Astrocyte (in vitro differentiated cells and primary cell): ENCODE measurements at places on chromosomes 5 and 9.
A peak's percentile ranks its signal among the peaks of the same experiment; 100 is the strongest.

- DNase-seq = peak; percentile 44
Measured at GRCh38 chr5:77145666-77146065, 58.6 kb upstream of the ZBED3 start.

GRCh38 chr5:1172007-1172581 is 29.3 kb upstream of the SLC6A19 start:
- no peak for DNase-seq

DNA sequence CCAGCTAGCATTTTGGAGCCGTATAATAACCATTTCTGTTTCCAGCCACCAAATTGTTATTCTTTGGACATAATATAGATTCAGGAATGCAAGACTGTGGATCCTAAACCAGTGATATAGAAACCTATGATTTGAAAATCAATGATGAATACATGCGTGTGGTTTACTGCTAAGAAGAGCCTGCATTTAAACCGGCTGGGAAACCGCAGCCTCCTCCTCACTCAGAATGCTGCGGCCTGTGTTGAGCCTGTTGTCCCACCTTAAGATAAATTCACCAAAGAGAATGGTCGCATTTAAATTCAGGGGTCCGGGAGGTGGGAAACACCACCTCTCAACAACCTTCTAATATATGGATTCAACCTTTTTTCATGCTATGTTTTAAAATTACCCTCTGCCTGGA is 148.0 kb downstream of the MEF2C start:
- DNase-seq = no peak

DNA sequence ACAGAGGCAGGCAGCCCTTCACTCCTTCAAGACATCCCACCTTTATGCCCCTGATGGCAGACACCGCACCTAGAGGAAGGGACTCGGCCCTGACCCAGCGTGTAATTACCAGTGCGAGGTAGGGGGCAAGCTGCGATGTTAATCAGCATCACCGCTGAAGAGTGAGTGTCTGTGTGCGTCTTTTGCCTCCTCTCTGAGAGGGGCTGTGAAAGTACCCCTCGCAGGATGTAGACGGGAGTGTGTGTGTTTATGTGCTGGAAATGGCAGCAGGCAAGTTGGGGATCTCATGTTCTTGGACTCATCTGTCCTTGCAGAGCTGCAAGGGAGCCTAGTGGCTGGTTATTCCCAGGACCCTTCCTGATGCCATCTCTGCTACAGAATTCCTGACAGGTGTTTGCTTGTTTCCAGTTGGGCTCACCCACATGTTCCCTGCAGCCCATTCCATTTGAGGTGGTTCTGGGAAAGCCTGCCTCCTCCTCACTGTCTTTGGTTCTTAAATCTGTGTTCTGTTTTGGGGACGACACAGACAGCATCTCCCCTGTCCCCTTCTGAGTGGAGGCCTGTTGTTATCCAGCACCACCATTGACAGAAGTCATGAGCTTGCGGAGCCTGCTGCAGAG is 70.5 kb downstream of the ZNF618 start:
- no peak for DNase-seq

- DNase-seq = no peak
Measured at GRCh38 chr5:66529182-66529581, 67.0 kb upstream of the MAST4 start.

GRCh38 chr5:80597500-80597899 is 27.4 kb upstream of the ANKRD34B start:
- DNase-seq = no peak

DNA sequence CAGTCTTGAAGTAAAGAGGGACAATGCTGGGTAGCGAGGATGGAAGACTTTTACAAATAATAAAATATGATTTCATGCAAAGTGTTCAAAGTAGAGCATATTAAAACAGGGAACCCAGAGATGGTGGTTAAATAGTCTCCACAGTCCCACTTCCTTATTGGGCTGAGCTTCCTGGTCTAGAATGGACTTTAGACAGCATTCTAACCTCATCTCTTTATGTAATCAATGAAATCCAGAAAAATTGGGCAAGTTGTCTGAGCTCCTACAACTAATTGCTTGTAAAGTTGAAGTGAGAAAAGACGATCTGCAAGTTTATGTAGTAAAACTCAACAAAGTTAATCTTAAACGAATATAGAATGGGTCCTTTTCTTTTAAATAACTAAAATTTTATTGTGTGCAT is 328.9 kb downstream of the PJA2 start:
- no peak for DNase-seq

- DNase-seq = no peak
Measured at GRCh38 chr9:2732492-2732891, 15.2 kb downstream of the KCNV2 start.

- peak; percentile 50 for DNase-seq
Measured at GRCh38 chr9:104927216-104927911, 591 bp downstream of the ABCA1 start.

GRCh38 chr9:105193560-105193959 is 50.9 kb upstream of the SLC44A1 start:
- no peak for DNase-seq

GRCh38 chr9:35814106-35814840 is 569 bp downstream of the HINT2 start:
- peak; percentile 20 for DNase-seq

DNA sequence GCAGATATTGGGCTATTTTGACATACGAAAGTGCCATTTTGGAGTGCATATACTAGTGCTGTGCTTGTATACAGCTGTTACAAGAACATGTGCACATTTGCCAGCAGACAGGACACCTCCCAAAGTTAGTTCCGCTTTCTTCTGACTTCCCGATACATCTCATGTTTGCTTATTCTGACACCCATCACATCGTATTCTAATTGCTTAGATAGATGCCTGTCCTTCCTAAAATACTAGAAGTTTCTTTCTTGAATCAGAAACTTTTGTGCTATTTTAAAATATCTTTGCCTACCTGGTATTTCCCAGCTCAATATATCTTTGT is 177.8 kb downstream of the TTLL11 start:
- DNase-seq = no peak

DNA sequence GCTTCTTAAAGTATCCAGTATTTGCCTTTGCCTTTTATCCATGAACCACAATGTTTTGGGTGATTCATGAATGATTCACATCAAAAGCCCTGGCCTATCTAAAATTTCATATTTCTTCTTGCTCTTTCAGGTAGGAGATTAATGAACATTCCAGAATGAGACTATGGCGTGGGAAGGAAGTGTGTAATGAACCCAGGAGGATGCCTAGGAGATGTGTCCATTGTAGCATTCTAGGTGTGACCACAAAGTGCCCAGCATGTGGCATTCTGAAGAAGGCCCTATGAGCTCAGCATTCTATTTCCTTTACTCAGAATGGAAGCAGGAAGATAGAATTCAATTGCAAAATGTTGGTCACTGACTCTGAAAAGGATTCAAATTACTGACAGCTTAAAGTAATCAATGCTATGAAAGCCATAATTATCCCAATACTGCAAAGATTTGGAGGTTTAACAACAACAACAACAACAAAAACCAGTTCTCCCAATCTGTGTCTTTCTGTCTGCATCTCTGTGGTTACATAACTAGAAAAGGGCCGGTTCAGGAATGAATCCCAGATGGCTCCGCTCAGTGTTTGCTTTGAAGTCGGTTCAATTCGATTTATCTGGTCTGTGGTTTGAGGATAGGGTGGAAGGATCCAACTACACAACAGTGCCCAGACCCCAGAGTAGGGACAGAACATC is 126.7 kb downstream of the FOXD1 start:
- peak; percentile 100 for DNase-seq

DNA sequence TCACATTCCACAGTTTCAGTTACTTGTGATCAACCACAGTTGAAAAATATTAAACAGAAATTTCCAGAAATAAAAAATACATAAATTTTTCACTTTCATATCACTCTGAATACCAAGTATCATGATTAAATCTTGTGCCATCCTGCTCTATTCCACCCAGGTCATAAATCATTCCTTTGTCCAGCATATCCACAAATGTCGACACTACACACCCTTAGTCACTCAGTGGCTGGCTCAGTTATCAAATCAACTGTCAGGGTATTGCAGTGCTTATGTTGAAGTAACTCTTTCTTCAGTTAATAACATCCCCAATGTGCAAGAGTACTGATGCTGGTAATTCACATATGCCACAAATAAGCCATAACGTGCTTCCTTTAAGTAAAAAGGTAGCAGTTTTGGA is 115.7 kb downstream of the FBXL17 start:
- DNase-seq = peak; percentile 6

GRCh38 chr5:105288946-105289345 is 1726.4 kb upstream of the NUDT12 start:
- DNase-seq = no peak

DNA sequence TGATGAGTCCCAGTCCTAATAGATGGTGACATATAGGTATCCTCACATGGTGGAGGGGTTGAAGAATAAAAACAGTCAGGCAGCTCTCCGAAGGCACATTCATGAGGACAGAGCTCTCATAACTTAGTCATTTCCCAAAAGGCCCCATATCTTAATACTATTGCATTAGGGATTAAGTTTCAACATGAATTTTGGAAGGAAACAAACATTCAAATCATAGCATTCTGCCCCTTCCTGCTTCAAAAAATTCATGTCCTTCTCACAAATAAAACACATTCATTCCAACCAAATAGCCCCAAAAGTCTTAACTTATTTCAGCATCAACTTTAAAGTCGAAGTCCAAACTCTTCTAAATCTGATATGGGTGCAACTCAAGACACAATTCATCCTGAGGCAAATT is 277.2 kb upstream of the NR4A3 start:
- no peak for DNase-seq

DNA sequence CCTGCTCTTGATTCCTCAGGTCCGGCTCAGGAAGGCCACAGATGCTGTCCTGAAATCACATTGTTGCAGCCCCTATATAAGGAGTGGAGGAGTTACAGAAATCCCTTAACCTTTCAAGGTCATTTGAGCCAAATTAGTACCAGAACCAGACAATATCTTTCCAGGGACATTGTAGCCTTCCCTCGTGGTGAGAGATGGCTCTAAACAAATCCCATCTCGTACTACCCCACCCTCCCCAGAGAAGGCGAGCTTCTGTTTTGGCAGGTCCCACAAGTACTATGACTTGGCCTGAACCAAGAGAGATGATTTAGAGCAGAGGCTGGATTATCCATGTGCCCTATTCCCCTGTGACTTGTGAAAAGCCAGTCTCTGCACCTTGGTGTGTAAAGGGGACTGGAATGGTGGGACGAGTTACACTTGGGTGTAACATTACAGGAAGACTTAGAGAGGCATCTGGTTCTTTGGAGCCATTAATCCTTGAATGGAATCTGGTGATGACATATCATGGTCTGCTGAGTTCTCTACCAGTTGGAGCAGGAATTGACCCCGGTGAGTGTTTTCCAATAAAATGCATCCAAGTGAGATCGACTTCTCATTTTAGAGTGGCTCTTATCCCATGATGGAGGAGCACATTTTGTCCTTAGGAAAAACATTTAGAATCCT is at the start of gene FAM240B:
Gene FAM240B, minus strand, starts transcription at position 51 of the 663 bp plus-strand sequence. CDS start 16,134 bp downstream, outside the sequence.
- DNase-seq = no peak

DNA sequence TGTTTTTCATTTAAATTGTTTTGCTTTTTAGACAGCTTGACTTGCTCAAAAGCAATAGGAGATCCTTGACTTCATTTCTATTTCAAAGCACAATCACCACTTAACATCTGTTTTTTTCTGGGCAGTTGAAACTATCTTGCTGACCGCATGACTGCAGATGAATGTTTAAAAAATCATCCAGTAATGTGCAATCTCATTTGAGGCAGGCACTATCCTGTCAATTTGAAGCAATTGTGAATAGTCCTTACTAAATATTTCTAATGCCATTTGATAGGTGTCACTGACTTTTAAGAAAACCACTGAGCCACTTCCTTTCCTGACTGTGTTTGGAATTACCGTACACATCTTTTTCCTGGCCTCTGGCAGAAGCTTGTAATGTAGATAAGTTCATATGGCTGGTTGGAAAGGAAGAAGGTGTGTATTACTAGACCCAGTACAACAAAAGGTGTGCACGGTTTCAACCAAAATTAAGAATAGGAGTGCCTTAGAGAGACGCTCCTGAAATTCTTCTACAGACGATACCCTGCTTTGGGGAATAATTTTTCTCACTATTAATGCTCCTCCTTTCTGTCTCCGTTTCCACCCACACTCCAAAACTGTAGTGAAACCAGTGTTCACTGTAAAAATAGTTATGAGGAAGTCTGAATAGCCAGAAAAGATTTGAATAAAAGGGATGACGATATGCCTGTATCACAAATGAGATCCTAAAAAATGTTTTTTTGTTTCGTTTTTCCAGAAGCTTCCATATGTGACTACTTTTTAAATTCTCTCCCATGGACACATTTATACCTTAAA is 136.7 kb upstream of the MOCS2 start:
- DNase-seq = peak; percentile 96
